Right ventricle myocardium inferior (tissue), 1 donor: ENCODE measurements at places on chromosomes 5 and 9. TPM values are rescaled to one million over a fixed set of nuclear protein-coding genes. Genes with fewer than 3 reads are reported as not detected.

LECT2 gene
- total RNA-seq: not detected

- DNase-seq: peak; percentile 81
These were observed 647 bp downstream of the SMARCA2 start for GRCh38 chr9:2015581-2016407.

DNA sequence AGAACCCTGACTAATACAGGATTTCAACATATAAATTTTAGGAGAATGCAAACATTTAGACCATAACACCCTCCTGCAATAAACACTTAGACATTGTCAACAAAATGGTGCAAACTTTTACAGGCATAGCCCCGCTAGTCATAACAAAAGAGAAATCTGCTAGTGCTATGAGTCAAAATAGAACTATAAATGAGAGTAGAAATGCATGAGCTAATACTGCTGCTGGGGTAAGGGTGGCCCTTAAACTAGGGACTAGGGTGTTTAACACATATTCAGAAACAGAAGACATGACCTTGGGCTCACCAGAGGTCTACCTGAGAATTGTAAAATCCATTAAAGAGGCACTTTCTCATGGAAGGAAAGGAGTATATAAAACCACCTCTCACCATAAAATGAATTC, 131.6 kb downstream of the TLR4 start:
- no peak for DNase-seq

GRCh38 chr5:124906339-124907097, 160.1 kb upstream of the ZNF608 start:
- DNase-seq: peak; percentile 77

INSYN2B gene
- 0.87 TPM for total RNA-seq

GRCh38 chr5:173675287-173675996, 59.0 kb upstream of the BOD1 start:
- DNase-seq: no peak

DNA sequence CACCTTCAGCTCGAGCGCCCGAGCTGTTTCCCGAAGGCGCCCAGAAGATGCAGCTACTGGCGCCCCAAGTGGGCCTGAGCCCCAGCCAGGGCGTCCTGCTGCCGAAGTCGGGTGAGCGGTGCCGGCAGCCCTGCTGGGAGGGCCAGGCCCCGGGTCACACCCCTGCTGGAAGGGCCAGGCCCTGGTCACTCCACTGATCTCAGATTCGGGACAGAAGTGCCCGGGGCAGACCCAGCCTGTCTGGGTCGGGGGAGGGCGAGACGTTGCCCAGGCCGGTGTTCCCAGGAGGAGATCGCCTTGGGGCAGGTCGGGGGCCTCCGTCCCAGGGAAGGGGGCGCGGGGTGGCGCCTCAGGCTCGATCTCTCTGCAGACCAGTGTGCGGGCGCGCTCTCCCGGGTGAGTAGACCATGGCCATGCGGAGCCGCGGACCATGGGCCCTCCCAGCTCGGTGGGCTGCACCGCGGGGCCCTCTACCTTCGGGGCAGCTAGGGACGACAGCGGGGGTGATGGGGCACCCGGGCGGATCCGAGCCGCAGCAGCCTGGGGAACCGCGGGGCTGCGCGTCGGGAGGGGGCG, 2.3 kb downstream of the LCNL1 start:
- DNase-seq: no peak

GRCh38 chr9:86718388-86719049, 228.8 kb downstream of the GAS1 start:
- DNase-seq: no peak

GRCh38 chr5:522899-523440, 1.3 kb downstream of the SLC9A3 start:
- DNase-seq: no peak

DNA sequence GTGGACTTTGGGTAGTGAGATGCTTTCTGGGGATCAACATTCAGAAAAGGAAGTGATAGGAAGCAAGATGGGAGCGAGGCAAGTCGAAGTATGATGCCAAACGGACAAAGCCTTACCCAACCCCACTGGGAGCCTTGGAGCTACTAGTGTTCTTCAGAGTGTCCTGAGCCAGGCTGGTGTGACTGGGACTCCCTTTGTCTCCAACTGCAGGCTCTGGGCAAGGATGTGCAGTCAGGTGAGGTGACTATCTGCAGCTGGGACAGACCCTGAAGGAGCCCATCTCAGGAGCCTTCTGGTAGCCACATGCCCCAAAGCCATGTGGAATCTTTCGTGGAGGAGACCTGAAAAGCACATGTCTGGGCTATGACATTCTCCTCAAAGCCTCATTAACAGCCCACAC, 360.6 kb downstream of the MTRR start:
- DNase-seq: no peak

F12 gene
- not detected for total RNA-seq

GRCh38 chr9:74810200-74810599, 77.5 kb downstream of the TRPM6 start:
- no peak for DNase-seq

DNA sequence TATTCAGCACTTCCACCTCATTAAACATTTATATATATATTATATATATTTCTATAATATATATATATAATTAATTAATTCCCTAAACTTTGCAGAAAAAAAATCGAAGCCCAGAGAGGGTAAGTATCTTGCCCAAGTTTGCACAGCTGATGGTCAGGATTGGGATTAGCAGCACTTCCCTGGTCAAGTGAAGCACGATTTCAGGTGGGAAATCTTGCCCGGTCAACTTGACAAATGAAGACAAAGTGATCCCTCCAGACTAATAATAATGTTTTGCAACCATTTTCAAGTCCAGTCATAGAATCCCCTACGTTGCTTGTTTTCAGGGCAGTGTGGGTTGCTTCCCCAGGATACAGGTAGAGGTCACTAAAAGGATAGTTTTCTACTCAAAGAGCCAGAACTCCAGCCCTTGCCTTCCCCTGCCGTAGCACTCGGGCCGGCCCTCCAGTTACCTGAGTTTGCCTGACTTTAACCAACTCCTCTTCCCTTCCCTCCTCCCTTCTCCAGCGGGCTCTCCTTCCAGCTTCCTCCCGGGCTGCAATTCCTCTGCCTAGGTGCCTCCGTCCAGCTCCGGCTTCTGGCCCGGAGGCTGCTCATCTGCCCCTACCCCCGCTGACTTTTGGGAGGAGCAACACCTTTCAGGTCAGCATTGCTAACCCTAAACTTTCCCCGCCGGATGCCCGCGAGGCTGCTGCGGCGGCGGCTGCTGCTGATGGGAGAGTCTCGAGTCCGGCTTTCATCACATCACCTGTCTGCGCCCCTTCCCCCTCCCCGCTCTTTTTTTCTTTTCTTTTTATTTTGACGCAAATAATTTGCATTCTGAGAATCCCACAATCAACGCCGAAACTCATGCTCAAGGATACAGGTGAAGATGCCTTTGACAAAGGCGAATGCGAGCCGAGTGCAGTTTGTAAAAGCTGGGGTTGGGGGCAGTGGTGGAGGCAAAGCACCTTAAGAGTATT, 930 bp downstream of the PRLR start:
- DNase-seq: peak; percentile 66
